Eye (tissue), 1 donor: ENCODE measurements at places on chromosomes 7 and 10.

DNA sequence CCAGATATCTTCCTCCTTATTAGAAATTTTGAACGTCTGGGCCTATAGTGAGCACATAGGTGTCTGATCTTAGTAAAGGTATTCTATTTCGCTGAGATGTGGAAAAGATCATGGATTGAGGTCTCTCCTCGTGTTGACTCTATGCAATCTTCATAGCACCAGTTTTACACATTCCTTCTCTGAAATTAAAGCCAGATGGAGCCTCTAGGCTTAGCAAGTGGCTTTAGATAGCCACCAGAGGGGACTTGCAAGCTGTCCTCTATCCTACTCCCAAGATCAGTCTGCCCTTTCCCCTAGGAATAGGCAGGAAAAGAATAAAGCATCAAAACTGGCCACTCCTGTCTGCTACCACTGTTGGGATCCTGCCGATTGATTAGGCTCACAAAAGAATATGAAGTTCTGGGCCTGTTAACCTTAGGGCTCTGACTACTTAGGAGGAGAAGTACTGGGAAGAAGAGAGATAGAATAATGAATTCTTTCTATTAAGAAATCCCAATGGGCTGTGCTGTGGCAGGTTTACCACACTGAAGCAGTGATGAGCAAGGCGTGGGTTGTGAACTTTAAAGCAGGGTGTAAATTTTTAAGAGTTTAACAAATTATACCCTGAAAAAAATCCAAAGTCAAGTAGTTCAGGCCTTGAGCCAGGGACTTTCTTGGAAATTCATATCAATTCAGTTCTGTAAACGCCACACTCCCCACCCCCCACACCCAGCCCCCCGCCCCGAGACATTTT, 2.2 kb upstream of the STRIP2 start:
- no peak for DNase-seq

DNA sequence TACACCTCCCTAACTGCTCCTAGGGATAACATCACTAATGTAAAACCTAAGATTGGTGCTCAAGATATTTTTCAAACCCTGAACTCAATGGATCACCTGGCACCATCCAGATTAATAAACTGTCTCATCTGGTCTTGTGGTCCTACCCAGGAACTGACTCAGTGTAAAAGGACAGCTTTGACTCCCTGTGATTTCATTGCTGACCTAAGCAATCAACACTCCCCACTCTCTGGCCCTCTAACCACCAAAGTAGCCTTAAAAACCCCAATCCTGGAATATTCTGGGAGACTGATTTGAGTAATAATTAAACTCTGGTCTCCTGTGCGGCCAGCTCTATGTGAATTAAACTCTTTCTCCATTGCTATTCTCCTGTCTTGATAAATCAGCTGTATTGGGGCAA, 6.2 kb upstream of the USP54 start:
- no peak for DNase-seq

GRCh38 chr7:74175340-74175739, 1.2 kb downstream of the EIF4H start:
- DNase-seq: no peak

GRCh38 chr7:109498131-109498530, 928.5 kb downstream of the DNAJB9 start:
- no peak for DNase-seq

DNA sequence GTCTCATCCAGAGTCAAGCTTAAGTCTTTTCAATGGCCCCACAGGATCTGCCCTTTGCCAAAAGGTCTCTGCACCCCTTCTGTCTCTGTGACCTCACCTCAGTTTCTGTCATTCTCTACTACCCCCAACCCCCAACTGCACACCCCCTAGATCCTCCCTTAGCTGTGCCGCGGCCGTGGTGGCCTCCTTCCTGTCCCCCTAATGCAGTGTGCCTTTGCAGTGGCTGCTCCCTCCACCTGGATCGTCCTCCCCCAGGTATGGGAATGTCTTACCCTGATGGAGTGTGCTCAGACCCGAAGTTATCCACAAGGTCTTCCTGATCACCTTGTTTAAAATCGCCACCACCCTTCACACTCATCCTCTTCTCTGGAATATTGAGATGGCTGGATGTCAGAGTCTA, 9.6 kb downstream of the FGF8 start:
- DNase-seq: no peak

DNA sequence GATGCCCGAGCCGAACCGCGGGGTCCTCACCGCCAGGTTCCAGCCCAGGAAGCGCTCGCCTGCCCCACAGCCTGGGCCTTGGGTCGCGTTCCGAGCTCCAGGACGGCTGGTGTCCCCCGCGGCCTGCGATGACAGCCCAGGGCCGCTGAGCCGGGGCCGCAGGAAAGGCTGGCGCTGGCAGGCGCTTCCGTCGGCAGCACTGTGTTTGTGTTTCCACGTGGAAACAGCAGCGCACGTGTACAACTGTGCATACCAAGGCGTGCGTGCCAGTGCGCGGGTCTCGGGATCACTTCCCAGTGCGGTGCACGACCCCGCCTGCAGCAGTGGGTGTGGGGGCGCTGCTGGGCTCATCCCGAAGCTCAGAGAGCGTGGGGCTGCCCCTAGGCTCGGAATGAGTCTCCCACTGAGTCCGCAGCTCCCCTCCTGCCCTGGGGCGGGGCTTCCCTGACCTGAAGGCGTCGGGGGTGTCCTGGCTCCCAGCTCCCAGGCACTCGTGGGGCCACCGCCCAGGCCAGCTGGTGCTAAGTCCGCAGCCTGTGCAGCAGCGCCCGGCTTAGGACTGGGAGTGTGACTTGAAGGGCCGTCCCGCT, 17.2 kb downstream of the AP5Z1 start:
- peak; percentile 81 for DNase-seq

DNA sequence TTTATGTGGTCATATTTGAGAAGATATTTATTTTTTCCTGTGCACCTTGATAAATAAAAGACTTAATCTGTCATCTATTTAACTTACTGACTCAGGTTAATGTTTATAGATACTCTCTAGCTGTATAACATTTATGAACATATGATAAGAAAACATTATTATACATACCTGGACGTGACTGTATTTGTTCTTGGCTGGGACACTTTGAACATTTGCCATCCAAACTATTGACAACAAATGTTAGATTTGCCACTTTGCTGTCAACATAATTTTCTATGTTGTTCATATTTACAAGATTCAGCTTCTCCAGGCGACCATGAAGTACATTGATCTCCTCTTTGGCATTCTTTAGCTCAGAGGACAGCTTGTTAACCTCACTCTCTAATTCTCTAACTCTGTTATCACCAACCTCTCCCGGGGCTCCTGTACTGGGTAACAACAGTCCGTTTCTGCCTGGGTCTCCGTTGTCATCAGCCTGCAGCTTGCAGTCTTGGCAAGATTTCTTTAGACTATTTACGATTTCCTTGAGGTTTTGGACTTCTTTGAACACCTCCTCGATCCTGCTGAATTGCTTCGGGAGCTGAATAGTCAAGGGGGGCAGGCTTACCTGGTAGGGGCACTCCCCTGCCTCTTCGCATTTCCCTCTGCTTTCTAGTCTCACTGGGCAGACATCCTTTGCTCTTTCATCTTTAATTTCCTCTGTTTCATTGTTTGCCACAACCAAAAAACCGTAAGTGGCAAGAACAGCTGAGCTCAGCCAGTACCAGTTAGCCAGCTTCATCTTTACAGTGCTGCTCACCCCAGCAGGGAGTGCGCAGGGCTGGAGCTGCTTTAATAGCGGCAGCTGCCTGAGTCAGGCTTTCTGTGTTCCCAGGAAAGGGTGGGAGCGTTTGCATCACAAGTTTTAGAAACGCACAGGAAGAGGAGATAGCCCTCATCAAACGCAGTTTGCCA, at the start of gene FGL2:
Gene FGL2 (minus strand): TSS at position 807 of the 954 bp plus-strand sequence. CDS start 26 bp downstream, at position 781.
- peak; percentile 59 for DNase-seq

DNA sequence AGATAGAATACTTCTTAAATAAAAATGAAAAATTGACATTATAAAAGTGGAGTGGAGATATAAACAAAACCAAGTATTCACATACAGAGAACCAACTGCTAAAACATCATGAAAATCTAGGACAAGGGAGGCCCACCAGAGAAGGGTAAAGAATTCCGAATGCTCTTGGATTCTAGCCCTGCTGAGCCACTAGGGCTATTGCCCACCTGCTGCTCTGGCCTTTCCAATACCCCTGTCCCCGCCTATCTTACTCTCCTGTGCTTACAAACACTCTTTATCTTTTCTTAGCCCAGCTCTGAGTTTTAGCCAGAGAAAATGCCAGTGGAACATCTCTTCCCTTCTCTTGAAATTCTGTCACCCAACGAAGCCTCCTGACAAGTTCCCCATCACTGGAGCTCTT, 100.3 kb downstream of the MACC1 start:
- DNase-seq: no peak

DNA sequence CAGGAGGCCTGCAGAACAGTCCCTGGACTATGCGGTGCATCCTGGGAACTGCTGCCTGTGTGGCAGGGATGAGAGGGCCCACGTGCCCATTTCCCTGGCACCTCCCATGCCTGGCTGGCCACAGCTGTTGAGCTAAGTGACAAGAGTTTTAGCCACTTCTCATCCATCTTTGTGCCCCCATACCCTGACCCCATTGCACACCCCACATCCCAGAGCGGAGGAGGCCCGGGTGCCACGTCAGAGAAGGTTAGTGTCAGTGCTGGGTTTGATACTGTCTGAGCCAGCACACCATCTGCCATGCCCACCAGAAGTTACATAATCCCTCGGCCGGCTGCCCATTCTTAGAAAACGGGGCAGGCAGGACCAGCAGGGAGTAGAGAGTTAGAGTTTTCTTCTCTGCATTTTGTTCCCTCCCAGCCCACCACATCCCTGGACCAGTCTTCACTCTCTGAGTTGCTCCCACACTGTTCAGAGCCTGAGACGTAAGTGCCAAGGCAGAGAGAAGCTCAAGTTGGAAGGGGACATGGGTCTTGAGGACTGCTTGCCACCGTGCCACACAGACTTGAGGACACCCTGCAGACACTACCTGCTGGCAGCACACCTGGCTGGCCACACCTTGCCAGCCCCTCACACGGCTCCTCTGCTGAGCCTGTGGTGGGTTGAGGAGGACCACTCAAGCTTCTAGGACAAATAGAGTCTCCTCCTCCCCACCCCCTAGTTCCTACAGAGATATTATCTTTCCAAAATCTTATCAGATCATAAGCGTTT, 13.1 kb downstream of the UNC5B start:
- no peak for DNase-seq

- no peak for DNase-seq
Measured at GRCh38 chr10:68864611-68865010, 36.5 kb upstream of the DDX50 start.

DNA sequence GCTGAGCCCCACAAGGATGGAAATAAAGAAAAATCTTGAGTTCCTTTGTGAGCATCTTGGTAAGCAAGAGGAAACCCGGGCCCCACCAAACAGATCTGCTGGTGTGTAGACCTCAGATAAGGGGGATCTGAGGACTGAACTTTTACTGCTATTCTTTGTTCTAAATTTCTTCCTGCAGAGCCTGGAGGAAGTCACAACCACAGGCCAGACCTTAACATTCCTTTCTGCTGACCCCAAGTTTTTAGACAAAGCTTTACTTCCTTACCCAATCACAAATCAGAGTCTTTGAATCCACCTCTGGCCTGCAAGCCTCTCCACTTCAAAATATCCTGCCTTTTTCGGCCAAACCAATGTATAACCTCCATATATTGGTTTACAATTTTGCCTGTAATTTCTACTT, 352.6 kb upstream of the AUTS2 start:
- no peak for DNase-seq

DNA sequence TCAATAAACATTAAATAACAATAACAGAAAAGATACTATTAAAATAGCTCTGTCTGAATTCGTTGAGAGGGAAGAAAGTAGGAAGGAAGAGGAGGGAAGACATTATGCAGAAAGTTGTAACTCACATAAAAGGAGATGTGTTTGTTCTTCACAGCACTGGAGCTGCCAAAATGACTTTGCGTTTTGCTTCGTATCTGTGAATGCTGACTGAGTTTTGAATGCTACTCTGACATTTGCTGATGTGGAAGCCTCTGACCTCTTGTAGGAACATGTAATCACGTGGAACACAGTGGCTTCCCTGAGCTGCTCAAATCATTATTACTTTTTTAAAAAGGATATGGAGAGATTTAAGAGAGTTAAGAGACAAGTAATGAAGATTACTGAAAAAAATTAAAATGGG, 15.6 kb upstream of the DGKI start:
- DNase-seq: no peak

GRCh38 chr10:124059551-124059950, 33.8 kb downstream of the CHST15 start:
- DNase-seq: no peak

DNA sequence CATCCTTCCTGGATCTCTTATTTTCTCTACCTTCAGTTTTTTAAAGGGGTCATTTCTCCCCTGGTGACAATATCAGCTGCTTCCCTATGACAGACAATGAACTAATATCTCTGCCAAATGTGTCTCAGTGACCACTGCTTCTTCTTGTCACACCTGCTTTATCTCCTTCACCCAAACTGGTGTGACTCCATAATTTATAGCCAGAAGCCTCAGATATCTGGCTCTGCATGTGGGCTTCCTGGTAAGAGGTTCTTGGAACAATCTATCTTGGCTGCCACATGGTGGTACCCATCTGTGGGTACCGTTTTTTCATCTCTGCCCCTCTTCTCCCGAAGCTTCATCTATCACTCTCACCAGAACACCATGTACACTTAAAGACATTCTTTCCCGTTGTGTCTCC, 37.0 kb downstream of the CPVL start:
- no peak for DNase-seq

- DNase-seq: no peak
Measured at GRCh38 chr10:75179657-75180177, 30.9 kb upstream of the VDAC2 start.

- no peak for DNase-seq
Measured at GRCh38 chr7:139994356-139994755, 68.4 kb downstream of the PARP12 start.

GRCh38 chr10:124285587-124286527, 132.9 kb downstream of the OAT start:
- no peak for DNase-seq

DNA sequence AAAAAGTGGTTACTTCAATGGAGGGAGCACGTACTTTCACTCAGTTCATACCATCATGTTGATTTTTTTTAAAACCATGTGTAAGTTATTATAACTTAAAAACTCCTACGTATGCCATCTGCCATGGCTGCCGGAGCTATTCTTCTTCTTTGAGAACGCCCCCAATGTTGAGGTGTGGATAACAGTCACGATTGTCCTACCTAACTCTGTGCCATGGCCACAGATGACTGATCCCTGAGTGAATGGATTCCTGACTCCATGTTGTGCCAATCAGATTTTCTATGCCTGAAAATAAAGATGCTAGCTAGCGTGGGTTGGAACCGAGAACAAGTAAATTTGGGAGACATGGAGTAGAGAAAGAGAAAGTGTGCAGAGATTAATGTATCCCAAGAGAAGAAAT, 5.3 kb downstream of the MCMBP start:
- no peak for DNase-seq

DNA sequence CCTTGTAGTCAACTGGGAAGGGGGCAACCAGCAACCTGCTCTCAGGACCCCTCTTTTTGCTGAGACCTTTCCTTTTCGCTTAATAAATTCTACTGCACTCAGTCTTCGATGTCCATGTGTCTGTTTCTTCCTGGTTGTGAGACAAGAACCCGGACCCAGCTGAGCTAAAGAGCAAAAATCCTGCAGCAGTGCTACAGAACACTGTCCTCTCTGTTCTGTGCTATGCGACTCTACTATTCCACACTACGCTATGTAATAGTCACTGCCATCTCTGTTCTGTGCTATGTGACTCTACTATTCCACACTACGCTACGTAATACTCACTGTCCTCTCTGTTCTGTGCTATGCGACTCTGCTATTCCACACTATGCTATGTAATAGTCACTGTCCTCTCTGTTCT, 34.3 kb downstream of the DIP2C start:
- no peak for DNase-seq
